CD4-positive, alpha-beta T cell treated with Interleukin-12 subunit alpha and Interleukin-12 subunit beta, for 1 hour (primary cell): ENCODE measurements at places on chromosomes 16 and 17.

DNA sequence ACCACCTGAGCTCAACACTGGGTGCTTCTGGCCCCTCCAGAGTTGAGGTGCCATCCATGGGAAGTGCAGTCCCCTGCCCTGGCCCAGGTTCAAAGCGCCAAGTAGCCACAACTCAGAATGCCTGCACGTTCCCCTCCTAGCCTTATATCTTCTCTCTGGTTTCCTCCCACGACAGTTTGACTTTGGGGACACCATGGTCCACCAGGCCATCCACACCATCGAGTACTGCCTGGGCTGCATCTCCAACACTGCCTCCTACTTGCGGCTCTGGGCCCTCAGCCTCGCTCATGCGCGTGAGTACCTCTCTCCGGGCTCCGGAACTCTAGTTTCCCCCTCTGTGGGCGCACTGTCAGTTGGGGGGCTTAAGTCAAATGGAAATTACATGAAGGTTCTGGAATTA lies 22.4 kb upstream of the NAGLU start:
- no peak for DNase-seq

DNA sequence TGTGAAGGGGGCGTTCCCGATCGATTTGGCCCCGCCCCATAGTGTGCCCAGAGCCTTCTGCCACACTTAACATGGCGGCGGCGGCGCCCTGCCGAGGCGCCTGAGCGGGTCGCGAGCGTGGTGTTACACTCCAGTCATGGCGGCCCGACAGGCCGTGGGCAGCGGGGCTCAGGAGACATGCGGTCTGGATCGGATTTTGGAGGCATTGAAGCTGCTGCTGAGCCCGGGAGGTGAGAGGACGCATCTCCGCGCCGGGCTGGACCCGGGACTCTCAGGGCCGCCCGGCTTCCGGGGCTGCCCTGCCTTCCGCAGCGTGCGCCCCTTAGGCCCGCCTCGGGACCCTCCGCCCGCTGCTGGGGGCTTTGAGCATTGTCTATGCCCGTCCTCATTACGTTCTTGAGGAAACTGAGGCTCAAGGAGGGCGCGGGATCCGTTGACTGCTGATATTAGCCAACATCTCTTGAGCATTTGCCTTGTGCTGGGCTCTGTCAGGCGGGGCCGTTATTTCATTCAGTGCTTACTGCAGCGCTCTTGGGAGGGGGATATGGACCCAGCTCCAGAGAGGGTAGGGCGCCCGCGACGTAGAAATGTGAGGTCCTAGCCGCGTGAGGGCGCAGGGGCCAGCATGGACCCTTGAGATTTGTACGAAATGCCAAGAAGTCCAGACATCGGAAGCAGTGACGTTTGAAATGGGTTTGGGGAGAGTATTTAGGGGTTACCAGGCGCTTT lies at the start of gene TANGO6:
TSS of gene TANGO6 (plus strand) at position 50 of the 729 bp plus-strand sequence. CDS start at position 137, 87 bp downstream.
- DNase-seq, result peak; percentile 94

- peak; percentile 24 for DNase-seq
Observed at GRCh38 chr16:53094013-53094630, 39.3 kb downstream of the CHD9 start.

- DNase-seq, result peak; percentile 45
Observed at GRCh38 chr16:20901436-20902112, 1.0 kb downstream of the LYRM1 start.

- no peak for DNase-seq
Observed at GRCh38 chr17:38942696-38943334, 17.4 kb downstream of the LASP1NB start.

GRCh38 chr17:38656959-38657823 lies 17.6 kb downstream of the EPOP start:
- DNase-seq, result no peak

DNA sequence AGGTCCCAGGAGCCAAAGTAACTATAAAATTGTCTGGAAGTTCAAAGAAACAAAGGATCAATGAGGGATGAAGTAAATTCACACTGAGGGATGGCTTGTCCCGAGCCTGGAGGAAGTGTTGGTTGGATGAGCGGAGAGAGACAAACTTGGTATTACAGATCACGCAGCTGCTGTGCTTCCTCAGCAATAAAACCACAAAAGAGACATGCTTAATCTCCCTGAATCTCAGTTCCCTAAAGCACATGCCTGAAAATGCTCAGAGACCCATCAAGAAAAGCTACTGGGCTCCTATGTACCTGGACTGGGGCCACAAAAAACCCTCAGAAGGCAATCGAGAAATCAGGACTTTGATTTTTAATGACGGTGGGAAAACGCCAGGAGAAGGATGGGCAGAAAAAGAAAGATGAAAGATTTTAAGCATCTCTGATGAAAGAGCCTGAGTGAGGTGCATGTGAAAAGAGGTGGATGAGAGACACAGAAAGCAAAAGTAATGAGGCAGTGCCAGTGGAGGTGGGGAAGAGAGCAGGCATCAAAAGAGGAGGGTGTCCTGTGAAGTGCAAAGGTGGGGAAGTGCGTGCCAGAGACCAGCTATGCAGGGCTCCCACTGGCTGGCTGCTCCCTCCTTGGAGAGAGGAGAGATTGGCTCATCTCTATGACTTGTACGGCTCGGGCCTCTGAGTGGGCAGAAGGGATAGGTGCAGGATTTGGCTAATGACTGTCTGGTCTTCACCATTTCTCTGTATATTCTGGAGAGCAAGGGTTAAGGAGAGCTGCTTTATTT lies 143.7 kb downstream of the ABCC12 start:
- DNase-seq, result no peak

GRCh38 chr17:14107889-14108288 lies 38.6 kb downstream of the COX10 start:
- no peak for DNase-seq

- DNase-seq, result no peak
Observed at GRCh38 chr16:30725418-30725792, 22.8 kb upstream of the PHKG2 start.

DNA sequence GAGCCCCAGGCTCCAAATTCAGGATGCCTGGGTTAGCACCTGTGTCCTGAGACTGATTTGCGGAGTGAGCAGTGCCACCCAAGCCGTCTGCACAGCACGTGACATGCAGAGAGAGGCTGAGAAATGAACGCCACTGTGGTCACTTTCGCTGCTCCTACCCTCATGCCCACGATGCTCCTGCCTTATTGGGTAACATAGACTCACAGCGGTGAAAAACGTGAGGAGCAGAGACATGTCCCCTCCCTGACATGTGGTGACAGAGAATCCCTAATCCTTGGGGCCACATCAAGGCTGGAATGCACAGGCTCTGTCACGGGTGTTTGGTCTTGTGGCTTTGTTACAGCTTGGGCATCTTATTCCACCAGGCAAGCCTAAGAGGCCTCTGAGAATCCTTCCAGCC lies 52.1 kb upstream of the CACNG5 start:
- no peak for DNase-seq

GRCh38 chr17:15998031-15998562 lies 1.4 kb downstream of the ZSWIM7 start:
- DNase-seq, result no peak

GRCh38 chr16:4233431-4233830 lies 8.4 kb downstream of the SRL start:
- no peak for DNase-seq

DNA sequence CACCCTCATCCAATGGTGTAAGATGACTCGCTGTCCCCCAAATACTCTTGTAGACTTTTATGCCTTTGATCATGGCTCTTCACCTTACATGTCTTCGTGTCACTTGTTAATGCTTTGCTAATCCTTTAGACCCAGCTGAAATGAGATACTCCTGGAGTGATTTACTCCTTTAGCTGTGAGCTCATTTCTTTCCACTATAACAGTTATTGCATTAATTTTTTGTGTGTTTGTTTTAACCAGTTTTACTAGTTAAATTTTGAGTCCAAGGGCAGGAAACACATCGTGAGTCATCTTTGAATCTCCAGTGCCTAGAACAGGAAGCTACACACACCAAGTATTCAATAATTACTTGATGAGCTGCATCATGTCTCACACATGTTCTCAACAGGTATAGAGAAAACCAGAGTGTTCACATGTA lies 6.5 kb upstream of the CTCF start:
- DNase-seq, result peak; percentile 70

DNA sequence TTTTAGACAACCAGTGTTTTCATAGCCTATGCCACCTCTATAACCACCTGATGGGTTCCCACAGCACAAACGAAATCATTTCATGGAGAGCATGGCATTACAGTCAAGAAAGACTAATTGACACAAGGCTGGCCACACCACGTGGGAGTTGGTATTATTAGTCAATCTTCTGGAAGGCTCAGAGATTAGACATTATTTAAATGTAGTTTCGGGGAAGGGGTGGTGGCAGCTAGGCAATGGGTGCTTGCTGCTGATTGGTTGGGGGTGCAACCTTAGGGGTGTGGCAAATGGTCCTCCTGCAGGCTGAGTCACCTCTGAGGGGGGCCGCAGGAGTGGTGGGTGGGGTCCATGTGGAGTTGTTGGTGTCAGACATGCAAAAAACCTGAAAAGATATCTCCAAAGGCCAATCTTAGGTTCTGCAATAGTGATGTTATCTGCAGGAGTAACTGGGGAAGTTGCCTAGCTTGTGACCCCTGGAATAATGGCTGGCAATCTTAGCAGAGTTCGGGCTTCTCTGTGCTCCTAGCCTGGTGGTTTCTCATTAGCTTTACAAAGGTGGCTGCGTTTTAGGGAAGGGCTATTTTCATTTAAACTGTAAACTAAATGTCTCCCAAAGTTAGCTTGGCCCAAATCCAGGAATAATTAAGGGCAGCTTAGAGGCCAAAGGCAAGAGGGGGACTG lies 4.6 kb downstream of the TEN1 start:
- DNase-seq, result no peak

- DNase-seq, result peak; percentile 64
Observed at GRCh38 chr17:60720763-60721531, 43.3 kb downstream of the BCAS3 start.

- DNase-seq, result peak; percentile 72
Observed at GRCh38 chr17:40547079-40547784, 18.0 kb downstream of the CCR7 start.

- DNase-seq, result no peak
Observed at GRCh38 chr17:66548659-66549310, 246.4 kb downstream of the PRKCA start.

DNA sequence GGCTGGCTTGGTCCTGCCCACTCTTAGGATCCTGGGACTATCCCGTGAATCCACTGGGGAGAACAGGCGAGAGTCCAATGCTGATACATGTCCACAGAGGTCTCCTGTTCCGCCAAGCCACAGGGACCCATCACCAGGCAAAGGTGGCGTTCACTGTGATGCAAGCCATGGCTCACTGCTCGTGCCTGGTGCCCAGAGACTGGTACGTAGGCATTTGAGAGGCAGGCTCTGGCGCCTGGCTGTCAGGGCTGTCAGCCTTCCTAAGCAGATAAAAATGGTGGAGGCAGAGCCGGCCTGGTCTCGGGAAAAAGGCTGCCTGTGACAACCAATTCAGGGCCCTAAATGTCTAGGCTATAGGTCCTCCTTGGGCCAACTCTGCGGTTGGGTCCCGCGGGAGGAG lies 2329.0 kb downstream of the TP53TG3F start:
- no peak for DNase-seq

DNA sequence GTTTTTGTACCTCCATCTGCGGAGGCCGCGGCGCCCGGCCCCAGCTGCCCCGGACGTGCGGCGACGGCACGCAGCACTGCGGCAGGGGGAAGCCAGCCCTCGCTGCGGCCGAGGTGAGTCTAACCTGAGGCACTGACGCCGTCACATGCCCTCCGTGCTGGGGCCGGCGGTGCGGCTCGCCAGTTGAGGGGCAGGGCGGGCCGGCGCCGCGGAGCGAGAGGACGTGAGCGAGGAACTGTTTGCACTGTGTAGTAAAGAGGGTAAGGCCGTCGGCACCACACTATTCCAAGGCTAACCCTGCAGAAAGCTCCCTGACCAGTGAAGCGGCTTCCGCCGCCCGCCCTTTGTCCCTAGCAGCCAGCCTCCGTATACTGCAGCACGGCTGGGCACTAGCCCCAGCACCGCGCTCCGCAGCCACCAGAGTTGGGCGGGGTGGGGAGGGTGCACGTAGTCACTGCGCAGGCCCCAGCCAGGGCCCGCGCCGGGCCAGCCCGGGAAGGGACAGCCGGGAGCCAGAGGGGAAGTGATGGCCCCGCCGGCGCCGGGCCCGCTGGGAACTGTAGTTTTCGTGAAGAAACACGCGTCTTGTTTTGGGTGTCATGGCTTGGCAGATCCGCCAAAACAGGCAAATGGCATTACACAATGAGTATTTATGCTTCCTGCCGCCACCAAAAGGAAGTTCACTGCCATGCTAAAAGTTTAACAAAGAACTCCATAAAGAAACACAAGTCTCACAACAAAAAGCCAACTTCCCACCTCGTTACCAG lies 580 bp upstream of the KANSL1 start:
- DNase-seq, result peak; percentile 96

DNA sequence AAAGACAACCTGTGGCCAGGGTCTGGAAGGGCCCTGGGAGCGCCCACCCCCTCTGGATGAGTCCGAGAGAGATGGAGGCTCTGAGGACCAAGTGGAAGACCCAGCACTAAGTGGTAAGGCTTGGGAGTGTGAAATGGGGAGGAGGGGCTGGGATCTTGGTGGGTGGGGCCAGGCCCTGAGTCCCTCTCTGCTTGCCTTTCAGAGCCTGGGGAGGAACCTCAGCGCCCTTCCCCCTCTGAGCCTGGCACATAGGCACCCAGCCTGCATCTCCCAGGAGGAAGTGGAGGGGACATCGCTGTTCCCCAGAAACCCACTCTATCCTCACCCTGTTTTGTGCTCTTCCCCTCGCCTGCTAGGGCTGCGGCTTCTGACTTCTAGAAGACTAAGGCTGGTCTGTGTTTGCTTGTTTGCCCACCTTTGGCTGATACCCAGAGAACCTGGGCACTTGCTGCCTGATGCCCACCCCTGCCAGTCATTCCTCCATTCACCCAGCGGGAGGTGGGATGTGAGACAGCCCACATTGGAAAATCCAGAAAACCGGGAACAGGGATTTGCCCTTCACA lies 1.2 kb upstream of the STARD3 start:
- DNase-seq, result no peak

DNA sequence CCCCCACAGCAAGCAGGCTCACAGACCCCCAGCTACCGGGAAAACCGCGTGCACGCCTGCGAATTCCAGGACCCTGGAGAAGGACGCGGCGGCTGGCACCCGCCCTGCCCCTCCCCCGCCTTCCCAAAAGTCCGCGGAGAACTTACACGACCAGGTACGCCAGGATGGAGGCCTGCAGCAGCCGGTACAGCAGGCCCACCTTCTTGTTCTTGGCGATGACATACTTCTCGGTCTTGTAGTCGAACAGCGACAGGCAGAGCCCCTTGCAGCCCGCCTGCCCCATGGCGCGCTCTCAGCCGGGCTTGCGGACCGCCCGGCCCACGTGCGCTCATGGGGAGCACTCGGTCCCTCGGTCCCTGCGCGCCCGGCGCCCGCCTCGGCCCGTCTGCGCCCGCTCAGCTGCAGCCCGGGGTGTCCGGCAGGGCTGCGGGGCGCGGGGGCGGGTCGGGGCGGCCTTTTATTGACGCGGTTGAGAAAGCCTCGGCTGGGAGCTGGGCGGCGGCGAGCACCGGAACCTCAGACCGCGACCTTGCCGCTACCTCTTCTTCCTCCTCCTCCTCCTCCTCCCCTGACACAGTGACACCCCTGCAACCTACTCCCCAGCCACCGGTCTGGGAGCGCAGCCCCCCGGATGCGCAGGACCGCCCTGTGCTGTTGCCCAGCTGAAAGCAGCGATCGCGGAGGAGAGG lies at the start of gene P2RX5:
TSS of gene P2RX5 (minus strand) at position 433 of the 689 bp plus-strand sequence. CDS start at position 283, 150 bp downstream.
- DNase-seq, result peak; percentile 57

GRCh38 chr16:77191259-77191969 lies 424 bp downstream of the MON1B start:
- DNase-seq, result no peak
